ENCODE measurements at places on chromosomes 5 and 9. TPM values are rescaled to one million over a fixed set of nuclear protein-coding genes. Genes with fewer than 3 reads are reported as not detected.

GRCh38 chr9:132596200-132596599, 13.8 kb downstream of the BARHL1 start:
- no peak for DNase-seq

Gene ENC1
- 59.3 TPM for total RNA-seq

GRCh38 chr5:177297922-177298321, 5.6 kb downstream of the RAB24 start:
- DNase-seq, result no peak

GRCh38 chr9:94627287-94627686, 12.0 kb downstream of the FBP1 start:
- no peak for DNase-seq

DNA sequence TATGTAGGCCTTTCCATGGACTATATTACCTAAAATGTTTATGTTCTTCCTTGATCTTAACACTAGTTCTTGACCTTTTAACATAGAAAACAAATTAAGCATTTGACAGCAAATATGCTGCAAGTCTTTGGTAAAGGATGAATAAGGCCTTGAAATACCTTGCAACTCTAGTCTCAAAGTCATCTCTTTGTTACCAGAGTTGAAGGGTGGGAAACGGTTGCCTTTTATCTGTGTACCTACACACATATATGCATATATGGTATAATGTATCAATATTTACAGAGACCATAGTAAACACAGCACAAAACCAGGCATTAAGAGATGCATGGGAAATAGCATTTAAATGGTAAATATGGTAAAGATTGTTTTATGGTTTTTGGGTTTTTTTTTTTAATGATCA, 16.5 kb downstream of the KIF2A start:
- no peak for DNase-seq

DNA sequence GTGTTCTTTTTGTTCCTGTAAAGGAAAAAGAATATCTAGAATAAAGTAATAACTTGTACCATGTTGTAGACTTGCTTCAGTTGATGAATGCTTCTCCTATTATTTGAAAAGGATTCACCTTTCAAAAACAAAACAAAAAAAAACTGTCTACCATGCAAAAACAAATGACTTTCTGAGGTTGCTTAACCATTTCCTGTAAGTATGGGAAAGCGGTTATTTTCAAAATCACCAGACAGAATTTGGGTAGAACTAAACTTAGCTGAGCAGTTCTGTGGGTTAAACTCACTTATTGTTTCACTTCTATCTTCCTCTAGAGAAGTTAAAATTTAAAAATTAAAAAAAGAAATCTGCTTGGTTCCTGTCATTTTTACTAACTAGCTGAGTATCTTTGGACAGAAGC, 25.2 kb downstream of the LNPEP start:
- no peak for DNase-seq

Gene EQTN
- not detected for total RNA-seq

GRCh38 chr9:129100383-129101169, 10.0 kb downstream of the CRAT start:
- no peak for DNase-seq

Gene PSAT1
- total RNA-seq, result 222 TPM

Gene GPR150
- total RNA-seq, result not detected

DNA sequence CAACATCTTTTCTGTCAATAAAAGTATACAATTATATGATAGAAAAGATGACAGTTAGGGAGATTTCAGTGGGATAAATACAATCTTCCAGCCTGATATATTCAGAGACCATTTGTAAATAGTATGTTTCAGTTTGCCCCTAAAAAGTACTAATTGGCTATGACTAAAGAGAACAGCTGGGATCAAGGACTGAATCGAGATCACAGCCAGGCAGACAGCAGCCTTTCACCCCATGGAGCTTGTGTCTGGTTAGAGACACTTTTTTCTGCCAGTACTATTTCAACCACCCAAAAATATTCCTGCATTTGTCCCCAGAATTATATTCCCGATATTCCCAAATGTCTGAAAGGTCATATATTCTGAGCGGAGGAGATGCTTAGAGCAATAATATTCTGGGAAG, 577.3 kb upstream of the TLE4 start:
- no peak for DNase-seq

DNA sequence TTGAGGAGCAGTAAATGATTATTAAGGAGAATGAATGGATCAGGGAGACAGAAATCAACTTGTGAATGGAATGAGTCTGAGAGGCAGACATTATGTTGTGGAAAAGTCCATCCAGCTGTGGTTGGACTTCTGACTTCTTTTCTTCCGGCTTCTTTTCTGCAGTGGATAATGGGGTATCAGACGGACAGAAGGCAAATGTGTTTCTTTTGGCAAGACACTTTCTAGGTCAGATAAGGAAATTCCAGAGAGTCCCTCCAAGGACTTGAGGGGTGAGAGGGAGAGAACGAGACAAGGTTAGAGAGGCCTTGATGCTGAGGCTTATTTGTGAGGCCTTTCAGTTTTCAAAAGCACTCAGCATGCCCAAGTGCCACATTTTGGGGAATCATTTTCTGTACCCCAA, 17.1 kb upstream of the GRHPR start:
- no peak for DNase-seq

- DNase-seq, result no peak
These were observed 302.4 kb downstream of the NR3C1 start for GRCh38 chr5:143101121-143101520.

DNA sequence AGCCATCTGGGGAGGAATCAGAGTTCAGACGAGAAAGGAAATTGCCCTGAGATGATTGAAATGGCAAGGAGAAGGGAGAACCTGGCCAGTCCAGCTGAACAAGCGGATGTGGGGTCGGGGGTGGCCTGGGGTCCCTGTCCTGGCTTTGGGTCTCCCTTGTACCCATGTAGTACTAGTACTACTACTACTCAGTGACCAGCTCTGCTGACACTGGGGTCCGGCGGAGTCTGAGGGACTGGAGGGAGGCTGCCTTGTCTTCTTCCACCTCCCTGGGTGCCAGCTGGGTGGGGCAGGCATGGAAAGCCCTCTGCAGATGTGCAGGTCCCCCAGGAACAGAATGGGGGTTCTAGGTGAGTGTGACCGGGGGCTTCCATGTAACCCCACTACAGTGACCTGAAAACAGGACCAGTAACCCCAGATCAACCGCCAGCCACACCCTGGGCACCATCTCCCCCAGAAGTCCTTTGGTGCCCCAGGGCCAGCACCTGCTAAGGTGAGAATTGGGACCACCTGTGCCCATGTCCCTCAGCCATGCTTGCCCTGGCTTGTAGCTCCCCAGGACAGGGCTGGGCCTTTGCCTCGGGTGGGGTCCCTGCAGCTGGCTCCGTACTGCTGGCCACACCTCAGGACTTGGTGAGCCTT, 89.1 kb upstream of the COL5A1 start:
- no peak for DNase-seq

DNA sequence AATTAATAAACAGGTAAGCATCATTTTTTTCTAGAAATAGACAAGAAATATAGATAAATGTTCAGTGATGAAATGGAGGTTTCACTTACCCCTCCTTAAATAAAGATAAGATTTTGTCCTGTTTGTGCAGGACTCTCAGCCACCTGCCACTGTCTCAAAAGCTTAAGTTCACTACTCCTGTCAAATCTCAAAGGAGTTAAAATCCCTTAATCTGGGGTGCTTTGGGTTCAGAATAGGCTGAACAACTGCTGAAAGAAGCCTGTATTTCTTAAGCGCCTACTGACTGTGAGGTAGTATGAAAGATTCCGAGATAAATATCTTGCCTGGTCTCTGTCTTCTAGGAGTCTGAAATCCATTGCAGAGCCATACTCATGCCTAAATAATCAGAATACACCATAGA, 3.7 kb upstream of the BRINP1 start:
- no peak for DNase-seq

Gene GAS1
- not detected for total RNA-seq

DNA sequence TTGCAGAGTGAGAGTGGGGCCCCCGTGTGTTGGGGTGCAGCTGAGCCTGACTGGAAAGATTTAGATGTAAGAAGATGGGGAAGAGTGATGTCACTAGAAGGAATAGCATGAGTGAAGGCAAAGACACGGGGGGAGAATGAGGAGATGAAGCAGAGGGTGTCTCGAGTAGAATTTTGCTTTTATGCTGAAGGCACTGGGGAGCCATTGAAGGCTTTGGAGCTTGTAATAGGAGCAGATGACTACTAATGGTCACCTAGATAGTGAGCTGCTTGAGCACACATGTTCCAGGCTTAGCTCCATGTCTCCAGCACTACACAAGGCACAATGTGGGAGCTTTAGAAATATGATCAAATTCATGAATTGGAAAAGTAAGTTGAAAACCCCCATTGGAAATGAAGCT, 32.1 kb downstream of the COL15A1 start:
- no peak for DNase-seq

Data from G401 (cell line).